ENCODE measurements at places on chromosomes 6 and 20. TPM values are rescaled to one million over a fixed set of nuclear protein-coding genes. Genes with fewer than 3 reads are reported as not detected.
A peak's percentile ranks its signal among the peaks of the same experiment; 100 is the strongest.

Gene ARHGAP18
- total RNA-seq, result 70.3 TPM

Gene RFX6
- total RNA-seq, result not detected

Gene CDSN
- total RNA-seq, result 0.12 TPM

DNA sequence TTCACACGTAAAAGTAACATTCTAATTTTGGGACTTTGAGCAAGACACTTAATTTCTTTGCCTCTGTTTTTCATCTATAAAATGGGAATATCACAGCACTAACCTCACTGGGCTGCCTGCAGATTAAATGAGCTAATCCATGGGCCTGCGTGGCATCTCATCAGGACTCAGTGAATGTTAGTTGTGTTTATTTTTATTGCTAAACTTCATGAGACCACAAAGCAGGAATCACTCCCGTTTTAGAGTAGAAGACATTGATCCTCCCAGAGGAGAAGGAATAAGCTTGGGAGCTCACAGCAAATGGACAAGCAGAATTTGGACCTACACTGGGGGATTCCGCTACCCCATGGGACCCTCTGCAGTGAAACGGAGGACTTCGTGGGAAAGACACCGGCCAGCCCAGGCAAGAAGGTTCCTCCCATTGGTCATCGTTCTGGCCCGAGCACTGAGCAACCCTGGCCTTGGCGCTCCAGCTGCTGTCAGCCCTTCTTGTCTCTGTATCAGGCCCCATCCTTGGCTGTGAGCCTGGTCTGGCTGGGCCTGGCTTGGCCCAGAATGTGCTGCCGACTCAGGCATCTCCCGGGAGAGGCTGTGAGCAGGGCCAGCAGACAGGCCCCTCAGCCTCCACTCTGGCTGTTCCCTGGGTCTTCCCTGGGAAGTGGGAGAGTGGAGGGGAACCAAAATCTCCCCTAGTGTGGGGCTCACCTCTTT is 79.8 kb downstream of the NFATC2 start:
- DNase-seq, result no peak

- DNase-seq, result no peak
Measured at GRCh38 chr20:33709398-33709797, 10.7 kb downstream of the PXMP4 start.

GRCh38 chr6:30135757-30136156 is at the start of gene TRIM40:
TRIM40 (plus strand) TSS chr6:30136140; CDS start chr6:30137037, 897 bp downstream.
- no peak for DNase-seq

- no peak for DNase-seq
Measured at GRCh38 chr6:97842521-97842920, 559.5 kb upstream of the MMS22L start.

GRCh38 chr6:5108536-5109150 is 23.5 kb downstream of the PPP1R3G start:
- no peak for DNase-seq

- DNase-seq, result no peak
Measured at GRCh38 chr20:1010659-1011058, 8.5 kb upstream of the RSPO4 start.

DNA sequence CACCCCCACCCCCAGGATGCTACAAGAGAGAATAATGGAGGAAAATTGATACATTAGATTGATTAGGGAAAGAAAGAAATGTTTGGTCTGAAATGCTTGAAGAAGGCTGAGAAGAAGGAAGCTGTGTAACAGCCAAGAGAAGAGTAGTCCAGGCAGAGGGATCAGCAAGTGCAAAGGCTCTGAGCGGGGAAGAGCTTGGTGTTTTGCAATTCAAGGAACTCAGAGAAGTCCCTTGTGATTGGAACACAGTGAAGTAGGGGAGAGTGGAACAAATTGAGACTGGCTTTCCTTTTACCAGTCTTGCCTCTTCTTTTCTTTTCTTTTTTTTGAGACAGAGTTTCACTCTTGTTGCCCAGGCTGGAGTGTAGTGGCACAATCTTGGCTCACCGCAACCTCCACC is 76.6 kb upstream of the CHD6 start:
- DNase-seq, result no peak

- DNase-seq, result peak; percentile 19
Measured at GRCh38 chr20:46406986-46407670, 713 bp upstream of the ELMO2 start.

DNA sequence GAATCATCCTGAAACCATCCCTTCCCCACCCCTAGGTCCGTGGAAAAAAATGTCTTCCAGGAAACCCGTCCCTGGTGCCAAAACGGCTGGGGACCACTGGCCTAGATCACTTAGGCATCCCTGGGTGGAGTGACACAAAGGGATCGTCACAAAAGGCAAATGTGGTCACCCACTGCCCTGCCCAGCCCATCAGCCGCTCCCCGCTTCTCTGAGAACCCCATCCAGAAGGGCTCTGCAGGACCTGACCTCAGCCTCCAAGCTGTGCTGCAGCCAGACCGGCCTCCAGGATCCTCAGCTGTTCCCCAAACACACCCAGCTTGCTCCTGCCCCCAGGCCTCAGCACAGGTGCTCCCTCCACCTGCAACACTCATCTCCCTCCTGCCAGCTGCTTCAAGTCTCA is 61.6 kb downstream of the PREX1 start:
- DNase-seq, result no peak

GRCh38 chr6:79600812-79601609 is 30.1 kb upstream of the SH3BGRL2 start:
- DNase-seq, result no peak

GRCh38 chr6:87407561-87407900 is 241 bp upstream of the CFAP206 start:
- peak; percentile 12 for DNase-seq

GRCh38 chr6:83847179-83847578 is 6.0 kb upstream of the RIPPLY2 start:
- no peak for DNase-seq

- no peak for DNase-seq
Measured at GRCh38 chr6:19454001-19454720, 383.0 kb upstream of the ID4 start.

DNA sequence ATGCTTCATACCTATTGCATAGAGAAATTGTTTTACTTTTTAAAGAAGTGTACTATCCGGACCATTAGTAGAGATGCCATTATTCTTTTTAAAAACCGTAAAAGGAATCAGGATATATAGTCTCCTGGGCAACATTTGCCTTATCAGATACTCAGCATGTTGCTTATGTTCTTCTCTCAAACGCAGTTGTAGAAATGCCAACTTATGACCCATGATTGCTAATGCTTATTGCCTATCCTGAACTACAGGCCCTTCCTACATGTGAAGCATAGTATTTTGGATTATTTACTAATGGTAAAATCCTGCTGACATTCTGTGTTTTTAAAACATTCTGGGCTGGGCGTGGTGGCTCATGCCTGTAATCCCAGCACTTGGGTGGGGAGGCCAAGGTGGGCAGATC is 99.5 kb downstream of the FOXO3 start:
- no peak for DNase-seq

DNA sequence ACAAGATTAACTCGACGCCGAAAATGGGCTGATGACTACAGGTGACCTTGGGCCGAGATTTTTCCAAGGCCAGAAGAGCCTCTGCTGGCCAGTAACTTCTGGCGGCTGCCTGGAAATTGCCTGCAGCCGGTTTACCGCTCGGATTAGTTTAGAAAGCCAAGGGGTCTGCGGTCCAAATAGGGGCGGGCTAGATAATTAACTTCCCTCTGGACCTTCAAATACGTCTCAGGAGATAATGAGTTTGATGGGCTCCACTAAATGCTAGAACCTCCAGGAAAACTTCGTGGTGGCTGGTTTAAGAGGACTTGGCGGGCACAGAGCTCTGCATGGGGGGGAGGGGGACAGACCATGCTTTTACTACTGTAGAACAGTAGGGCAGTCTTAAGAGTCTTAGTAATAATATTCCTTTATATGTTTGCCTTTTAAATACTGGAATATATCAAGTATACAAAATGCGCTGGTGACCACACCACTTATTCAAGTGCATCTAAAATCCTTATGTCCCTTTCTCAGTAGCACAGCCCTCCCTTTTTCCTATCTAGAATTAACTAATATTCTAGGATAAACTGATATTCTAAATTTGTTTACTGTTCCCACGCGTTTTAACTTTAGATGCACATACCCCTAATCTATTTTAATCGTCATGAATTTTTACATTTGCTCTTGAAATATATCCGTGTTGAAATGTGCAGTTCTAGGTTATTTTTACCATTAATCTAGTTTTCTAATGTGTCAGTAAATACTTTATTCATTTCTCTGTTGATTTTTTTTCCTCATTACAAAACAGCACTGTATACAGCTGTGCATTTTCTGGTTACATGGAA is 107.5 kb upstream of the PRSS16 start:
- DNase-seq, result no peak

DNA sequence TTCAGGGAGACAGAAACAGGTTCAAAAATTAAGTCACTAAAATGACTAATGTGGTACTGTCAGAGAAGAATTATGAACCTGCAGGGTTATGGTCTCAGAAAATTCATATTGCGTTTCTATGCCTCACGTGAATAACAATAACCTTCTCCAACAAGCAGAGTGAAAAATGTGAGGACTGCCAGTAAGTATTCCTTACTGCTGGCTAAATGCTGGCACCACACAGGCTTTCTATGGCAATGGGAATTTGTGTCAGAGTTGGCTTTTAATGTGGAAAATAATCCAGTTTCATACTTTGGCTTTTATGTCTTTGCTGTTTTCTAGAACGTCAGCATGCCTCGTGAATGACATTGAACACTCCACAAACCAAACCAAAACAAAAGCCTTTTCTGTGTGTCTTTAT is 656.0 kb downstream of the KIF16B start:
- DNase-seq, result no peak

- no peak for DNase-seq
Measured at GRCh38 chr20:15065794-15066193, 728.4 kb upstream of the FLRT3 start.

All from HCT116 (cell line).